ENCODE measurements at places on chromosomes 6 and 20.

- DNase-seq, result no peak
Measured at GRCh38 chr20:42688576-42688975, 501.1 kb downstream of the PTPRT start.

GRCh38 chr6:111377558-111378120 is 105.4 kb downstream of the REV3L start:
- no peak for DNase-seq

DNA sequence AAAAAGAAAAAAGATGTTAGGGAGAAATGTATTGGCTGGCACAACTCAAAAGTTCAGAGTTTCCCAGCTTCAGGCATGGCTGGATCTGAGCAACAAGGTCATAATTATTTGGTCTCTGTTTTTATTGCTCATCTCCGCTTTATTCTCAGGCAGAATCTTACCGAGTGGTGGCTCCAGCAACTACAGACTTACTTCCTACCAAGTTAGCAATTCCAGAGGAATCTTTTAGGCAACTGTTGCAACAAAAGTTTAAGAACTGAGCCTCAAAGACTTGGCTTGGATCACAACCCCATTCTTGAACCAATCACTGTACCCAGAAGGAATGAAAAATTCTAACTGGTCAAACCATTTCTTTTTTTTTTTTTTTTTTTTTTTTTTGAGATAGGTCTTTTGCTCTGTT is 35.5 kb upstream of the NCOA3 start:
- no peak for DNase-seq

DNA sequence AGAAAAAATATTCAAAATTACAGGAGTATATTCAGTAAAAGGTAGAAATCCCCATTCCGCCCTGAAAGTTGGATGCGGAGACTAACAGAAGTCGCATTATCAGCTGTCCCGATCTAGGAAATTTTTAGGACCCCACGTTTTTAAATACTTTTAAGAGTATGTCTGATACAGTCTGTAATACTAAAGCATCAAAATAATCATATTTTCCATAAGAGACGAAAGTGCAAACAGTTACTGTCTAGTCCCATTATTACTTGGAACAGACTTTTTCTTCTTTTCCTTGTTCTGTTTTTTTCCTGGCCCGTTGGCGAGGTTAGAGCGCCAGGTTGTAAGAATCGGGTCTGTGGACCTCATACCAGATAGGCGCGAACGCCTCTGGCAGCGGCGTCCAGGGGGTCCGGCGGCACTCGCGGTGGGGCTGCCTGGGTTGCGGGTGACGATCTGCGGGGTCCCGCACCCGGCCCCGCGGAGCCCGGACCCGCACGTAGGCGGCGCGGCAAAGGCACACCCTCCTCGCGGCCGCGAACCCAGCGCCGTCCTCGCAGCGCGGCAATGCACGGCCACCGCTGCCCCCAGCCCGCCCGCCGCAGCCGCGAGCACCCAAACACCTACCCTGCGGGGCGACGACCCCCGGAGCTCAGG is 460 bp downstream of the PLAGL1 start:
- no peak for DNase-seq

DNA sequence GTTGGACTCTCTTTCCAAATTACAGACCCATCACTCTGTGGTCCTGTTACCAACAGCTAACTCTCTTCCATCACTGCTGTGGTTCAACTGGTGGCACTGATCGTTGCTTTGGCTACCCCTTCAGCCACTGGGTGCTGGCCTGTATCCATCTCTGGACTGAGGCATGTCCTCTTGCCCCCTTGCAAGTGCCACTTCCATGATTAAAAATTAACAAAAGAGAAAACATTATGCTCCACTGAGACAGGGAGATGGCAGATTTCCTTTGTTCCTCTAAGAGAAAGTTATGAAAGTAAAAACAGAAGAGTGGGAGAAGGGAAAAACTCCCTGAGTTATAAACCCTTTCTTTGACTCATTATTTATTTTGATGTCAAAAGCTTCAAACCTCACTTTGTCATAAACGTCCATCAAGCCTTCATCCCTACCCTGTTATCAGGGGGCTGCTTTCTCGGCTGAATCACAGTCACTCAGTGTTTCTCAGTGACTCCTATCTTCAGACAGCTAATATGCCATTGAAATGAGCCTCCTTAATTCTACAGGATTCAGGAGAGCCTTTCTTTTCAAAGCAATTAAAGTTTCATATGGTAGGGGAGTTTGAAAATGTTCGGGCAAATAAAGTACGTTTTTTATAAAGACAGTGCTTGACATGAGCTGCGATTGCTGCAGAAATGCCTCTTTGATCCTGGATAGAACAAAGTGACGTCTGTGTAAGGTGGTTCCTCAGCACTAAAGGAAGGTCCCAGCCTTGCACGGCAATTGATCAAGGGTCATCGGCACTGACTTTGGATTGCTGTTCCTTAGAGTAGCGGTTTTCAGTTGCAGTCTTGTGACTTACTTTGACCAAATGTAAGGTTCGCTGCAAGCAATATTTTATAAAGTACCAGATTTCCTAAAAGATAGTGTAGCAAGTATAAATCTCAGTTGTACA is 49.9 kb upstream of the PBOV1 start:
- no peak for DNase-seq
